ENCODE measurements at places on chromosomes 3 and 15.

DNA sequence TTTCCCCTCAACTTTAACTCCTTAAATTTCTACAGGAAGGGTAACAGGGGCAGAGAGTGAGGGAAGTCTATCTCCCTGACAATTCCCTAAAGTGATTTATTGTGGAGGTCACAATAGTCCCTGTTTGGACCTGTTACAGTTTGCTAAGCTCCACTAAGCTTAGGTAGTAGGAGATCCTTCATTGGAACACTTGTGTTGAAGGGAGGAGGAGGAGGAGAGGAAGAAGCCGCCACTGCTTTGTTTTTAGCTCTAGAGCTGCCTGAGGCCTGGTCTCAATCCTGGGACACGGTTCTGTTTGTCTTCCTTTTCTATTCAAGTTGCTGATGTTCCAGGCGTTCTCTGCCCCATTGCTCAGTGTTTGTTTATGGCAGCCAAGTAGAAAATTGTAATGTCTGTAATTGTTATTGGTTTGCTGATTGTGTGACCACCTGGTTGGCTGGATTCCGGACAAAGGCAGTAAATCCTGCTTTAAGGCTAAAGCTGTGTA lies 48.4 kb downstream of the HES1 start:
- no peak for DNase-seq

DNA sequence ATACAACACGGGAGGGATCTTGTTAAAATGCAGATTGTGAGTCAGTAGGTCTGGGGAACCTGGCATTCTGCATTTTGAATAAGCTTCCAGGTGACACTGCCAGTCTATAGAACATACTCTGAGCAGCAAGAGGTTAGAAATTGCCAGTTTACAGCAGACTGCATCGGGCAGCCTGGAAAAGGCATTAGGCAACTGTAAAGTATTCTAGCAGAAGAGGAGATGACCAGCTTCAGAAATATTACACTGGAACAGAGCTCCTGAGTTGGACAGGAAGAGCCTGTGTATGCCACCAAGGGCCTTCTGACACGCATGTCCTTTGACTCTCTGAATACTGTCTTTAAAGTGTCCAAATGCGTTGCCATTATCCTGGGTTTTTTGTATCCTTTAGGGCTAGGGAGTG lies 2.5 kb upstream of the ACAN start:
- DNase-seq = no peak

- DNase-seq = no peak
Observed at GRCh38 chr3:18687286-18687685, 262.1 kb upstream of the SATB1 start.

DNA sequence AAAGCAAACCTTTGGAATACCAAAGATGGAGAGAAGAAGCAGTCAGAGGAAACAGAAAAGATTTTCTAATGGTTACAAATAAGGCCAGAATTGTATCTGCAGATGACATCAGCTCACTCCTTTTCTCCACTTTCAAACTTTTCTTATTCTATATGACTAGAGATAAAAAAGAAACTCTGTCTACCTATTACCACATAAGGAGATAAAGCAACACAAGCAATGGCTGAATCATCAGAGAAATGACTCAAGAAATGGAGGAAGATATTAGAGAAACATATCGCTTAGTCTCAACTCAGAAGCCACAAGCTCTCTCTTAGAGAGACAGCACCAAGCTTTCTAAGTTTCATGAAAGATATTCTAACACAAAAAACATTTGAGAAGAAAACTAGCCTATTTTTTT lies 784.0 kb downstream of the ZPLD1 start:
- no peak for DNase-seq

DNA sequence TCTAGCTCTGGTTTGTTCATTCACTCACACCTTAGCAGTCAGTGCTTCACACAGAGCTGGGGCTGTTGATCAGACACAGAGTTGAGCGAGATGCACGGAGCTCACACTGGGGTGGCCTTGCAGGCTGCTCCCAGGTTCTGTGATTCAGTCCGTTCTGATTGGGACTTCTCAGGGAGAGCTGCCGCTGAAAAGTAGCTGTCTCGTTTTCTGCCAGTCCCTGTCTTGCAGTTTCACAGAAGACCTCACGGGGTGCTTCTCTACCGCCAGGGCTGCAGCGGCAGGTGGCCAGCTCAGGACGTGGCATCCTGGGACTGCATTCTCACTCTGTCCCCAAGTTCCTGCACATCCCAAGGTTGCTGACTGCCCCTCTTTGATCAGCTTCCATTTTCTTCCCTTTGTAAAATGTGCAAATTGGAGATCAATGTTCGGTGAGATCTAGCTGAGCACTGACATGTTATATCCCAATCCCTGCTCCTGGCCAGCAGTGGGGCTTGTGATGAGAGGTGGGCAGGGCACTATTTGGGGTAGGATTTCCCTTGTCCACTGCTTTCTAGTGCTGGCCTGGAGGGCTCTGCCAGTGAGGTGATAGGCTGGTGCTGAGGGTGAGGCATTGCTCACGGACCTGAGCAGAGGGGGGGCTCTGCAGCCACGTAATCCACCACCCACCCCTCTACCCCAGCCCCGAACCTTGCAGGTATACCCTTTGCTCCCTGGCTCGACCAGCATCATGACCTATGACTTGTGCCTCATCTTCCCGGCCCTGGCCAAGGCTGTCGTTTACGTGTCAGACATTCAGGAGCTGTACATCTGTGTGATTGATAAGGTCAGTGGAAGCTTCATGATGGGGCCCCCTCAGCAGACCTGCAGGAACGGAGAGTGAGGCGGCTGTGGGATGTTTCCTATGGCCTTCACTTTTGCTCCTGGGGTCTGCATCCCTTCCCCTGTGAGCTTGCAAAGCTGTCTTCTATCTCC lies 5.3 kb upstream of the TXNRD3 start:
- DNase-seq = no peak

DNA sequence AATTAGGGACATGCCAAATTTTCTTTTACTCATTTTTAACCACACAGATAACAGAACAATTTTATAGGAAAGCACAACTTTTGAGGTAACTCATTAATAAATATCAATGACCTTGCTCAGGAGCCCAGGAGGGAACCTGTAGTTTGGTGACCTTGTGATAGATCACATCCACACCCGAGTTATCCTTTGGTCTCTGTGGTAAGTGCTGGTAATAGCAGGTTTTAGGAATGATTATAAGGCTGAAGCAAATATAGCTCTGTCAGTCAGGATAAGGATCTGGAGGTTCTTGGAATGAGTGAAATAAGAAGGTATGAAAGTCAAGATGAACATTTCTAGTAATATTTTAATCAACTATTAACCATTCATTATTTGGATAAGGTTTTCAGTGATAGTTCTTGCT lies 46.5 kb downstream of the EPHA6 start:
- no peak for DNase-seq

DNA sequence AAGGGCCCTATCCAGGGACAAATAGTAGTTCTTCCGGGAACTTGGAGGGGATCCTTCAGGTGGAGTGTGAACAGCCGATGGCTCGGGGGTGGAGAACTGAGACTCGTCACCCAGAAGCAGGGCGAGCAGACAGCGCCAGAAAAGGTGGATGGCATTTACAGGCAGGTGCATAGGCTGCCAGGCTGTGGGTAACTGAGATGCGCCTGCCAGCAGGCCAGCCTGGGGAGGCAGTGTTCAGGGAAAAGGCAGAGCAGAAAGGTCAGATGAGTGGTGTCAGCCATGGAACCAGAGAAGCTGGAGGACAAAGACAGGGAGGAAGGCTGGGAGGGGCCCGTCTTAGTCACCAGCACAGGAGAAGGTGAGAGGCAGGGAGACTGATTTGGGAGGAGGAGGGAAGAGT lies 53.0 kb upstream of the SEC22A start:
- no peak for DNase-seq

- no peak for DNase-seq
Observed at GRCh38 chr15:46089467-46089935, 454.7 kb downstream of the SQOR start.

GRCh38 chr3:15645740-15646501 lies 44.4 kb downstream of the BTD start:
- DNase-seq = no peak

GRCh38 chr15:28983432-28984311 lies 97.9 kb downstream of the APBA2 start:
- DNase-seq = no peak

- DNase-seq = no peak
Observed at GRCh38 chr15:101530224-101530958, 40.9 kb upstream of the PCSK6 start.

DNA sequence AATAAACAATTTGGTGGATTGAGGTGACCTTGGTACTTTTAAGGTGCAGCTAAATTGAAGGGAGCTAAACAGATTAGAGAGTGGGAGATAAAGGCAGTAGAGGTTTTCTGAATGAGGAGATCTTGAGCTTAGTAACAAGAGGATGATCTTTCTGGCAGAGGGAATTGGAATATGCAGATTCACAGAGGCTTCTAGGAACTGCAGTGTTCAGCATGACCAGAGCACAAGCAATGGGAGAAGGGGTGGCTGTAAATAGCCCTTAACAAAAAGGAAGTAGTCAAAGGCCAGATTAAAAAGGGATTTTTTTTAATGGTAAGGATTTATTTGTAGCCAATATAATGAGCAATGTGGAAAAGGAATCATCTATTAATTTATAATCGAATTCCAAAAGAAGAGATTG lies 5.7 kb upstream of the BNIP2 start:
- no peak for DNase-seq

DNA sequence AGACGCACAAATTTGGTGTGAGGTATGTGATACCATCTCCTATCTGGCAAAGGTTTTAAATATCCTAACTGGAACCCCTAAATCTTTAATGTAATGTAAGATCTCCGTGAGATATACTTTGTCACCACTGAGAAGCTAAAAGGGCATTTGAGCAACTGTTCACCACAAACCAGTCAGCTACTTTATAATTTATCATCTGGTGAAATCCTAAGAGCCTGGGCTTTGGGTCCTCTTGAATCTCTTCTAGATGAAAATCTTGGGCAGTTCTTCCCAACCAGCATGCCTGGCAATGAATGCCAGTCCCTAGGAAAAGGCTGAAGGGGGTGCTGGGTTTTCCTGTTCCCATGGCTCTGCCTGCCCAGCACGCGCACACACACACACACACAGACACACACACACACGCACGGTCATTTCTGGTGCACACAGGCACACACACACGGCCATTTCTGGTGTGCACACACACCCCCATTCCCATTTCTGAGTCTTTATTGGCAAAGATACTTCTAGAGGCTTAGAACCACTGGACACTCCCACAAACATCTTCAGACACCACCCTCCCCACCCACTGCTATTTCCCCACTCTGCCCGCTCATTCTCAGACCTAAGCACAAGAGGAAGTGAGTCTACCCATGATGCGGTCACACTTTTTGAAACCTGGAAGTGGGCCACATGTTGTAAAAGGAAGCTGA lies 72.6 kb downstream of the MYO1E start:
- no peak for DNase-seq

GRCh38 chr15:79282371-79283251 lies at the start of gene ANKRD34C:
Gene ANKRD34C, plus strand, starts transcription at chr15:79282722. Its CDS starts 10,563 bp downstream, at chr15:79293285.
- DNase-seq = no peak

DNA sequence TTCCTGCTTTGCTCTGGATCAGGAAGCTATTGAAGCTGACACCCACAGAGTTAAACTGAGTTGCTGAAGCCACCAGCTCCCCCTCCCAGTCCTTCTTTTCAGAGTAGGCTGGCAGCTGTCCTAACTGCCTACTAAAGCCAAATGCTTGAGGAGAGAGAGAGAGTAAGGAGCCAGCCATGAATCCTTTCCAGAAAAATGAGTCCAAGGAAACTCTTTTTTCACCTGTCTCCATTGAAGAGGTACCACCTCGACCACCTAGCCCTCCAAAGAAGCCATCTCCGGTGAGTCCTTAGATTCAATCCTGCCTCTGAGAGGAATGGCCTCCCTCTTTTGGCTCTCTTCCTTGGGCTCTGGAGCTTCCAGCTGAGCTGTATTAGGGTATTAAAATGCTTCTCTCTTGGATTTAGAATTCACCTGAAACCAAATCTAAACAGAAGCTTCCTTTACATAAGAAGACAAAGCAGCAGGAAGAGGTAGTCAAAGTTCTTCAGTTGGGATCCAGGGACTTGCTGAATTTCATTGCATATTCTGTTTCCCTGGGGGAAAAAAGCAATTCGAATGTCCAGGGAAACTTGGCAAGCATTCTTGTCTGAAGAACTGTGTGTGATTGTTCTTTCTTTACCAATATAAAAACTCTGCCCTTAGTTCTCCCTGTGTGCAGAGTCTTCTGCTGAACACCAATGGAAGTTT lies at the start of gene SLC15A2:
Gene SLC15A2 (plus strand): TSS at position 101 of the 690 bp plus-strand sequence. CDS start 76 bp downstream, at position 177.
- no peak for DNase-seq

GRCh38 chr3:82474711-82475110 lies 713.3 kb upstream of the GBE1 start:
- no peak for DNase-seq

- DNase-seq = no peak
Observed at GRCh38 chr15:86394866-86395265, 315.2 kb downstream of the AGBL1 start.

- no peak for DNase-seq
Observed at GRCh38 chr15:47577000-47577399, 140.3 kb upstream of the SEMA6D start.

DNA sequence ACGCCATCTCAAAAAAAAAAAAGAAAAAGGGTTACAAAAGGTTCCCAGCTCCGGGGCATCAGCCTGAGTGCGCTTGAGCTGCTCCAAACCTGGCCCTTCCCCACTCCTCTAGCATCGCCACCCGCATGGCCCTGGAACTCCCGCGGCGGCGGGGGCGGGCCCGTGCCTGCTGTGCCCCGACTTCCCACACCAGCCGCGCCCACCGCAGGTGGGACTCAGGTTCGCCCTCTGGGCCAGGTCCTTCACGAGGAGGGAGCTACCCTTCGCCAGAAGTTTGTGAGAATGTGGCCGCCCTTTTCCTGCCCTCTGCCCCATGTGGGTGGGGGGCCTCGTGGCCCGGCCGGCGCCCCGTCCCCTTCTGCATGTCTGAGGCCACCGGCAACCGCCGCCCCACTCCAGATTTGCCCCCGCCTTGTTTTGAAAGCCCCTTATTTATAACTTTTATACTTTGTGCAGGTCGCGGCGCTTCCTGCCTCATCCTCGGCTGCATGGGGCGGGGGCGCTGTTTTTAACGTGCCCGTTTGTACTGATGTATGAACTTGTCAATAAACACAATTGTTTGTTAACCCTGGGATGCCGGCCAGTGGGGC lies 507 bp upstream of the JMJD7 start:
- DNase-seq = no peak

DNA sequence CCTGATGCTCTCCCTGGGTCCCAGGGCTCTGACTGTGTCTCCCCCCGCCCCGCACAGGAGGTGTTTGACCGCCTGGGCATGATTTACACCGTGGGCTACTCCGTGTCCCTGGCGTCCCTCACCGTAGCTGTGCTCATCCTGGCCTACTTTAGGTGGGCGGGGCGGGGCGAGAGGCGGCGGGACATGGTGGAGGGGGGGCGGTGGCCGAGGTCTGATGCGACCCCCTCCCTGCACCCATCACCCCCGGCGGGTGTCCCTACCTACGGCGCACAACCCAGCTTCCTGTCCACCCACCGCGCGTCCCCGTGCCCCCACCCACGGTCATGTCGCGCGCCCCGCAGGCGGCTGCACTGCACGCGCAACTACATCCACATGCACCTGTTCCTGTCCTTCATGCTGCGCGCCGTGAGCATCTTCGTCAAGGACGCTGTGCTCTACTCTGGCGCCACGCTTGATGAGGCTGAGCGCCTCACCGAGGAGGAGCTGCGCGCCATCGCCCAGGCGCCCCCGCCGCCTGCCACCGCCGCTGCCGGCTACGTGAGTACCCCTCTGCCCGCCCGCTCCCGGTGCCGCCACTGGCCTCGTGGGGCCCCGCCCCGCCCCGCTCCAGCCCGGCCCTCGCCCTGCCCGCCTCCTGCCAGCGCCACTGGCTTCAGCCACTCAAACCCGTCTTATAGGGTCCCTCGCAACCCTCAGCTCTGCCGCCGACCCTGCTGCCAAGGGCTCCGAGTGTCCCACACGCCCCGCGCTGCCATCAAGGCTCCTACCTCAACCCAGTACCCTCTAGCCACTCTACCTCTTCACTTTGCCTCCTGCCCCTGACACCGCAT lies 21.0 kb downstream of the PTH1R start:
- no peak for DNase-seq
